AML-193 (cell line): ENCODE measurements at places on chromosomes 7 and 10.
A peak's percentile ranks its signal among the peaks of the same experiment; 100 is the strongest.

DNA sequence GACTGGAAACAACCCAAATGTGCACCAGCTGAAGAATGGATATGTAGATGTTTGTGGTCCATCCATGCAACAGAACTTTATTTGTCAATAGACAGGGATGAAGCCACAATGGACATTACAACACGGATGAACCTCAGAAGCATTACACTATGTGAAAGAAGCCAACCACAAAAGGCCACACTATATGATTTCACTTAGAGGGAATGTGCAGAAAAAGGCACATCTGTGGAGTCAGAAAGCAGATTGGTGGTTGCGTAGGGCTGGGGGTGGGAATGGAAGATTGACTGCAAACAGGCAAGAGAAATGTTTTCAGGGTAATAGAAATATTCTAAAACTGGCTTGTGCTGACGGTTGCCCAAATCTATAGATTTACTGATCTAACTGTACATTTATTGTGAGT is 34.3 kb upstream of the WASHC2A start:
- DNase-seq: no peak

- DNase-seq: peak; percentile 45
These were observed 40.2 kb downstream of the PDSS1 start for GRCh38 chr10:26737730-26738129.

DNA sequence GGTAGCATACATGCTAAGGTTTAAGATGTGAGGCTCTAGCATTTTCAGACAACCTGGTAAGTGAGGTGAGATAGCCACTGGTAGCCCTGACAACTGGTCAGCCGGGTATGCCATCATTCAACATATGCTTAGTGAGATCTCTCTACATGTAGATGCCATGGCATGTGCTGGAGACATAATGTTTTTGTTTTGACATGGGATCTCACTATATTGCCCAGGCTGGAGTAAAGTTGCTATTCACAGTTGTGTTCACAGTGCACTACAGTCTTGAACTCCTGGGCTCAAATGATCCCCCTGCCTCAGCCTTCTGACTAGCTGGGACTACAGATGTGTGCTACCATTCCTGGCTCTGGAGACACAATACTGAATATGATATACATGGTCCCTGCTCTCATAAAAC is 437.3 kb downstream of the SORCS1 start:
- DNase-seq: no peak

DNA sequence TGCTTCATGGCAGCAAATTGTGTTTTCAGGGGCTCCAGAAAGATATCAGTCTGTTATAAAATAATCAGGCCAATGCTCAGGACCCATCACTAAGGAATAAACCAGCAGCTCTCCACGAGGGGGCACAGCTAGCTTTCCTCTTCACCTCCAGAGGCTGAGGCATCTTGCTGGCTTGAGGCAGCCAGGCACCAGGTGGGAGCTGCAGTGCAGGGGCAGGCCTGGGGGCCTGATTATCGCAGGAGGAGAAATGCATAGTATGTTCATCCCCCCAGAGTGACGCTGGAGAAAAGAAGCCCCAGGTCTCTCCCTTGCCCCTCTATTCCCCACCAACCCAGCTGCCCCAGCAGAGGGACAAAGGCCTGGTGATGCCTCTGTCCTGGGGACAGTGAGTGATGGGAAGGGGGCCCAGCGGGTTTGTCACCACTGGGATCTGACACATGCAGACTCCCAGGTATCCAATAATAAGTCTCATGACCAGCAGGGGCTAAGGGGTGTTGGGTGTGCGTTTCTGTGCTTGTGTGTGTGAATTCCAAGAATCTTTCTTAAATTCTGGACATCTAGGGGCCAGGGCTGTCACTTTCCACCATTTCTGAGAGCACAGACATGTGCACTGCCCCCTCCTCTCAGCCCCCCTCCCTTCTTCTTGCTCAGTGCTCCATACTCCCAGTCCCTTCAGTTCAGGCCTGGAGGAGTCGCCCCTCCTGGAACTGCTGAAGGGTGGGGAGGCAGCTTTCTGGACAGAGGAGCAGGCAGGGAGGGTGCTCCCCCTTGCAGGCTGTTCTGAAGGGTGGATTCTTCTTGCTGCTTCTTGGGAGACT is 128.1 kb upstream of the FAM20C start:
- DNase-seq: peak; percentile 54

DNA sequence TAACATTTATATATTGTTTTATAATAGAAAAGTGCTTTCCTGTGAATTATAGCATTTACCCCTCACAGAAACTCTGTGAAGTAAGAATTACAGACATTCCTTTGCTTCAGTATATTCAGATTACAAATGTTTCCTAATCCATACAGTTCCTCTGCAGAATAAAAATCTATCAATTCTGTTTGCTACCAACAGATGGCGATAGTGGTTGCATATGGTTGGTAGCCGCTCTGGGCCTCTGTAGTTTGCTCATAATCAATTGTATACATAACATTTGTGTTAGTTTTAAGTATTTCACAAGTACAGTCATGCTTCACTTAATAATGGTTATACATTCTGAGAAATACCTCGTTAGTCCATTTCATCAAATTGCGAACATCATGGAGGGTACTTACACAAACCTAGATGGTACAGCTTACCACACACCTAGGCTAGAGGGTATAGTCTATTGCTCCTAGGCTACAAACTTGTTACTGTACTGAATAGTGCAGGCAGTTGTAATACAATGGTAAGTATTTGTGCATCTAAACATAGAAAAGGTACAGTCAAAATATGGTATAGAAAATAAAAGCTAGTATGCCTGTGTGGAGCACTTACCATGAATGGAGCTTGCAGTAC is 94.4 kb upstream of the STEAP4 start:
- peak; percentile 38 for DNase-seq

DNA sequence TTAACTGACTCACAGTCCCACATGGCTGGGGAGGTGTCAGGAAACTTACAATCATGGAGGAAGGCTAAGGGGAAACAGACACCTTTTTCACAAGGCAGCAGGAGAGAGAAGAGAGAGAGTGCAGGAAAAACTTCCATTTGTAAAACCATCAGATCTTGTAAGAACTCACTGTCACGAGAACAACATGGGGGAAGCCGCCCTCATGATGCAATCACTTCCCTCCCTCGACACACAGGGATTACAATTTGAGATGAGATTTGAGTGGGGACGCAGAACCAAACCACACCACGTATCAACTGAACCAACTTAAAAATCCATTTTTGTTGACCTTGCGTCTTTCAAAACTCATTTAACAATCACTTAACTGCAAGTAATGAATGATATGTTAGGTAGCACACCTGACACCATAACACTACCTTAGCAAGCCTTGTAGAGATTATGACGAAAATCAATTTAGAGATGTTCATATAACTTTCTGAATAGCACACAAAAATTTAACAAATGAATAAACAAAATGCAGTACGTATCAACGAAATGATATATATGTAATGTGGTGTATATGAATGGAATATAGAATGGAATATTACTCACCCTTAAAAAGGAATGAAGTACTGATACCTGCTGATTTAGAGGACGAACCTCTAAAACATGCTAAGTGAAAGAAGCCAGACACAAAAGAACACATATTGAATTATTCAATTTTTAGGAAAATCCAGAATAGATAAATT is 3.7 kb downstream of the FAM3C start:
- no peak for DNase-seq
